Ovary (tissue), 10 donors: ENCODE measurements at places on chromosomes 1 and 21. TPM values are rescaled to one million over a fixed set of nuclear protein-coding genes. Genes with fewer than 3 reads are reported as not detected.
A peak's percentile ranks its signal among the peaks of the same experiment; 100 is the strongest.

DENND2C gene
- 2.9 TPM for polyA plus RNA-seq

GRCh38 chr1:178664278-178664677 lies 60.8 kb upstream of the RALGPS2 start:
- H3K36me3 ChIP-seq, result no peaks in the 10 kb centered on the region
- DNase-seq, result no peak
- H3K4me1 ChIP-seq, result no peaks in the 10 kb centered on the region
- no peaks in the 10 kb centered on the region for H3K27me3 ChIP-seq
- H3K27ac ChIP-seq, result no peak overlapping the region

DNA sequence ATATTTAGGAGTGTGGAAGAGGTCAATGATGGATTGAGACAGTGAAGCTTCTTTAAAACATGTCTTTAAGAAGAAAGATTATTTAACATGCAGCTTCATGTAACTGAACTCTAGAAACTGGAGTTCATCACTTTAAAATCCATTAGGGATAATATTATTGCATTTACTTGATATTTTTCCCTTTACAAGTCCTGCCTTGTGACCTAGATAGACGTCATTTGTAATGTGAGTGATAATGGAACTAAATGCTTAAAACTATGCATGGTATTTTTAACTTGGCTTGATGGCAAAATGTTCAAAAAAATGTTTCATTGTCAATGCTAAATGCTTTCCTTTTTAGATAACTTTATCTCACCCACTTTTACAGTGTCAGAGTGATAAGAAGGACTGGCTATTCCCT lies 723.7 kb downstream of the RWDD3 start:
- H3K27ac ChIP-seq, result no peak overlapping the region
- H3K4me1 ChIP-seq, result no peaks in the 10 kb centered on the region
- no peaks in the 10 kb centered on the region for H3K36me3 ChIP-seq
- H3K4me3 ChIP-seq, result no peak overlapping the region
- no peaks in the 10 kb centered on the region for H3K27me3 ChIP-seq

ADAMTSL4 gene
- 12.1 TPM for polyA plus RNA-seq

GRCh38 chr1:12434174-12434573 lies 183.8 kb downstream of the DHRS3 start:
- peaks cover 15% of the 10 kb centered on the region for H3K4me1 ChIP-seq
- H3K36me3 ChIP-seq, result no peaks in the 10 kb centered on the region
- H3K4me3 ChIP-seq, result no peak overlapping the region
- H3K27ac ChIP-seq, result peak overlapping the region; percentile 49

OR2T35 gene
- polyA plus RNA-seq, result not detected

CAPN8 gene
- polyA plus RNA-seq, result 0.10 TPM

DNA sequence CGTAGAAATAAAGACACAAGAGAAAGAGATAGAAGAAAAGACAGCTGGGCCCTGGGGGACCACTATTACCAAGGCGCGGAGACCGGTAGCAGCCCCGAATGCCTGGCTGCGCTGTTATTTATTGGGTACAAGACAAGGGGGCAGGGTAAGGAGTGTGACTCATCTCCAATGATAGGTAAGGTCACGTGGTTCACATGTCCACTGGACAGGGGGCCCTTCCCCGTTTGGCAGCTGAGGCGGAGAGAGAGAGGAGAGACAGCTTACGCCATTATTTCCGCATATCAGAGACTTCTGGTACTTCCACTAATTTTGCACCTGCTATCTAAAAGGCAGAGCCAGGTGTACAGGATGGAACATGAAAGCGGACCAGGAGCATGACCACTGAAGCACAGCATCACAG lies 4.1 kb upstream of the TPRG1L start:
- H3K36me3 ChIP-seq, result no peaks in the 10 kb centered on the region
- peaks cover 10% of the 10 kb centered on the region for H3K4me1 ChIP-seq
- no peaks in the 10 kb centered on the region for H3K27me3 ChIP-seq
- no peak overlapping the region for H3K27ac ChIP-seq

DNA sequence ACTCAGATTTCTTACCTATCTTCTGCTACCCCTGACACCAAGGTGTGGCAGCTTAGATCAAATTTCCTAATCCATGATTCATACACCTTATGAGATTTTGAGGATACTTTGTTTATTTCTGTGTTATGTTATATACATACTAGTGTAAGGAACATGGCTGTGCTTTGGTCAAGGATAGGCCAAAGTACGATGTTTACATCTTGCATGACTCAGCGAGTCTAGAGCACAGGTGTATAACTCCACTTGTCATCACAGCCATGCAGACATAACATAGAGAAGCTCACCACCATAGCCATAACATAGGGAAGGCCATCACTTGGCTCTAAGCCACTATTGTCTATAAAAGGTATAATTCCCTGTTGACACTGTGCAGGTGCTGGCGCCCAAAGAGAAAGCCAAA lies 61.2 kb downstream of the GBP6 start:
- H3K27ac ChIP-seq, result no peak overlapping the region
- H3K4me1 ChIP-seq, result no peaks in the 10 kb centered on the region
- no peaks in the 10 kb centered on the region for H3K27me3 ChIP-seq
- H3K36me3 ChIP-seq, result no peaks in the 10 kb centered on the region

GRCh38 chr21:46000731-46001641 lies 19.4 kb downstream of the COL6A1 start:
- H3K4me1 ChIP-seq, result no peaks in the 10 kb centered on the region
- H3K4me3 ChIP-seq, result no peak overlapping the region
- peak overlapping the region; percentile 46 for H3K27ac ChIP-seq
- DNase-seq, result peak; percentile 47

DNA sequence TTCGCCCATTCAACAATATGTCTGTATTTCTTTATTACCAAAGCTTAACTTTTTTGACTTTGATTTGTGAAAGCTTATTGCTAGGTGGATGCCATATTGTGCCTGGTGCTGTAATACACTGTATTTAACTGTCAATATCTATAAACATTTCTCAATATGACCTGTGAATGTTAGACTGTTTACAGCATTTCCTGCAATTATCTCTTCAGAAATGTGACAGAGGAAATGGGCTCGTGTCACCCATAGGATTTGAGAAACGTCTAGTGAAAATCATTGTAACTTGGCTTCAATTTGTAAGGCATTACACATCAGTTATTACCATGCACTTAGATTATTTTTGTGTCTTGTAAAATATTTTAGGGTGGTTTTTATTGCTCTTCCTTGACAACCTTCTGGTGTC lies 237.8 kb upstream of the ADGRL2 start:
- H3K27ac ChIP-seq, result no peak overlapping the region
- H3K27me3 ChIP-seq, result no peaks in the 10 kb centered on the region
- H3K36me3 ChIP-seq, result no peaks in the 10 kb centered on the region
- H3K4me1 ChIP-seq, result no peaks in the 10 kb centered on the region
- DNase-seq, result no peak

DNA sequence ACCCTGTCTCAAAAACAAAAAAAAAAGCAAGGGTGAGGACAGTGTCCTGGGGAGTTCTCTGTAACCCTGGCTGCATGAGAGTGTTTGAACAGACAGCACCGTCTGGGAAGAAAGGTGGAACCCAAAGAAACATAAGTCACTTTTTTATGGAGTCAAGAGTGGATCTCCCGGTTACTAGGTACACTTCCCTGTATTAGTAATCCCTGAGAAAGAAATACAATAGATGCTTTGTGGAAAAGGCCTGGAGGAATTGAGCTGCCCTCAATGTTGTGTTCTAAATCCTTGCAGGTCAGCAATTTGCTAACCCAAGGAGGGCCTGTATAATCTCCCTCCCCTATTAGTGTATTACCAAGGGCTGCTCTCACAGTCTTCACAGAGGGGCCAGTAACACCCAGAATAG lies 16.6 kb downstream of the DEGS1 start:
- no peak overlapping the region for H3K27ac ChIP-seq
- no peaks in the 10 kb centered on the region for H3K27me3 ChIP-seq
- peaks cover under 1% of the 10 kb centered on the region for H3K4me1 ChIP-seq
- H3K4me3 ChIP-seq, result no peak overlapping the region

DNA sequence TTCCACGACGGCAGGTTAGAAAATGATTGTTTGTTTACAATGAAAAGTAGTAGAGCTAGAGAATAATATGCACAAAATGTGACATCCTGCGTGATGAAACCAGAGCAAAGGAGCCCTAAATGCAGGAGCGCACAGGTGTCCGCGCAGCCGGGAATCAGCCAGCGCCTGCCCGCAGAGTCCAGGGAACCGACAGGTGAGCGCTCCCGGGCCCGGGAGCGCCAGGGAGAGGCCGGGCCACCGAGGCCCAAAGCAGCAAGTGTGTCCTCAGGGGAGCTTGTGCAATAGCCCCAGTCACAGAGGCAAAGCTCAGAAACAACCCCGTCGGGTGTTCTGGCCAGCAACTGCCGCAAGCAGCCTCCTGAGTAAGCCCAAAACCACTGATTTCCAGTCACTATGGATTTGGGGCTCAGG lies 789 bp upstream of the GALE start:
- H3K27me3 ChIP-seq, result no peaks in the 10 kb centered on the region
- H3K4me1 ChIP-seq, result peaks cover 11% of the 10 kb centered on the region
- H3K36me3 ChIP-seq, result no peaks in the 10 kb centered on the region
- peak overlapping the region; percentile 78 for H3K4me3 ChIP-seq
- DNase-seq, result no peak
- H3K27ac ChIP-seq, result peak overlapping the region; percentile 77

TCHH gene
- polyA plus RNA-seq, result 0.04 TPM

GJA8 gene
- not detected for polyA plus RNA-seq

DCDC2B gene
- polyA plus RNA-seq, result not detected

- no peaks in the 10 kb centered on the region for H3K27me3 ChIP-seq
- no peak overlapping the region for H3K27ac ChIP-seq
- H3K4me3 ChIP-seq, result no peak overlapping the region
Measured at GRCh38 chr1:235275836-235276235, 52.1 kb downstream of the ARID4B start.

- peaks cover 1% of the 10 kb centered on the region for H3K4me1 ChIP-seq
- H3K36me3 ChIP-seq, result no peaks in the 10 kb centered on the region
- H3K27ac ChIP-seq, result no peak overlapping the region
- no peak for DNase-seq
Measured at GRCh38 chr1:110260194-110260593, 50.1 kb downstream of the KCNC4 start.

DNA sequence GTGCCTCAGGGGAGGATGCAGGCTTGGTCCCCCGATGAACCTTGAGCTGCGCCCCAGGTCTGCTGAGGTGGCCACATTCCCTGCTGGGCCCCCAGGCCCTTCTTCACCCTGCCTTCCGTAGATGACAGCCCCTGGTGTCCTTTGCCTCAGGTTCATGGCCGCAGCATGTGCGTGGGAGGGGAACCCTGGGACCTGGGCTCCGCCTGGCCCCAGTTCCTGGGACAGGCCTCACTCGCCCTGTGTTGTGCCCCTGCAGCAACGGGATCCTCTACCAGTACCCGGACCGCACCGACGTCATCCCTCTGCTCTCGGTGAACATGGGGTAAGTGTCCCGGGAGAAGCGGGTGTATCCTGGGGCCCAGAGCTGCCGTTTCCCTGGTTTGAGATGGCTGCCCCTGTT lies 5.1 kb upstream of the SLC25A34 start:
- H3K27ac ChIP-seq, result no peak overlapping the region
- H3K4me1 ChIP-seq, result peaks cover 1% of the 10 kb centered on the region
- H3K4me3 ChIP-seq, result no peak overlapping the region
- DNase-seq, result no peak

DRAXIN gene
- 0.12 TPM for polyA plus RNA-seq

DNA sequence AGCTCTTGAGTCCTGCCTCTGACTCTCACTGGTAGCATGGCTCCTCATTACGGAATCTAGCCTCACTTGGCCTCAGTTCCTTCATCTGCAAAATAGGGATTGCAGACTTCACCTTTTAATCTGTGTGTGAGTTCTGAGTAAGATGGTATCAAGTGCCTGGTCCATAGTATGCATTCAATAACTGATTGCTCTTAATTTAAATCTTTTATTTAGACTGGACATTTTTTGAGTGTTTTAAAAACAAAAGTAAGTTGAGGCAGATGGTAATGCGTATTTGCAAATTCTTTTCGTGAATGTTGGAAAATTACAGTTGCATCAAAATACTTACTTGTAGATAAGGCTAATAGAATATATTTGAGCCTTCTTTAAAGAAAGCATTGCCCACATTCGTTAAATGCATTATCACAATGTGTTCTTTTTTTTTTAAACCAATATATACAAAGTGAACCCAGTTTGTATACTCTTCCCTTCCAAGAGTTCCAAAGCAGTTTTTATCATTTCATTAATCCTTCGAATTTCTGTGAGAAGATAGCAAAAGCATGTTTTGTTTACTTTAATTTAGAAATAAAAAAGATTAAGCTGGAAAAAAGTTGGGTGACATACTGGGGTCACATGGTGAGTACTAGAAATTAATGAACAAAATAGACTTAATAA lies 8.1 kb downstream of the DNM3 start:
- H3K4me1 ChIP-seq, result no peaks in the 10 kb centered on the region
- no peak overlapping the region for H3K27ac ChIP-seq
- H3K36me3 ChIP-seq, result no peaks in the 10 kb centered on the region
- no peak for DNase-seq
- H3K4me3 ChIP-seq, result no peak overlapping the region

AHCYL1 gene
- polyA plus RNA-seq, result 103 TPM

DNA sequence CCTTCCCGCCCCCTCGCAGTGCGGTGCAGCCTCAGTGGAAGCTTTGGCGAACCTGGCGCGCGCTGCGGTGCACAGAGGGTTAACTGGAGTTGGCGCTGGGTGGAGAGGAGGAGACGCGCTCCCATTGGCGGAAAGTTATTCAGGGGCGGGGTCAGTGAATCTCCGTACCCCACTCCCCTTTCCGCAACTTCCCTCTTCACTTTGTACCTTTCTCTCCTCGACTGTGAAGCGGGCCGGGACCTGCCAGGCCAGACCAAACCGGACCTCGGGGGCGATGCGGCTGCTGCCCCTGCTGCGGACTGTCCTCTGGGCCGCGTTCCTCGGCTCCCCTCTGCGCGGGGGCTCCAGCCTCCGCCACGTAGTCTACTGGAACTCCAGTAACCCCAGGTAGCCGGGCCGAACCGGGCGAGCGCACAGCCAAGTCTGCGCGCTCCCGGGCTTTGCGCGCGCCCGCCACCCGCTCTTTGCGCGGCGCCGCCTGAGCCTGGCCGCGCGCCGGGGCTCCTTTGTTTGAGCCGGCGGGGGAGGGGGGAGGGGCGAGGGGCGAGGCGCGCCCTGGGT lies at the start of gene EFNA4:
TSS of gene EFNA4 (plus strand) at position 191 of the 561 bp plus-strand sequence. CDS start at position 275, 84 bp downstream.
- peak within 1 kb of the TSS; percentile 75 for H3K4me3 ChIP-seq
- DNase-seq, result peak; percentile 88
- peak within 1 kb of the TSS; percentile 81 for H3K27ac ChIP-seq
- no peaks in the 10 kb centered on the region for H3K27me3 ChIP-seq
- H3K4me1 ChIP-seq, result peaks cover 7% of the 10 kb centered on the region
- H3K36me3 ChIP-seq, result no peaks in the 10 kb centered on the region

- H3K27me3 ChIP-seq, result no peaks in the 10 kb centered on the region
- no peak overlapping the region for H3K4me3 ChIP-seq
- no peak overlapping the region for H3K27ac ChIP-seq
- no peaks in the 10 kb centered on the region for H3K36me3 ChIP-seq
Measured at GRCh38 chr1:118132000-118132399, 53.0 kb downstream of the SPAG17 start.

DNA sequence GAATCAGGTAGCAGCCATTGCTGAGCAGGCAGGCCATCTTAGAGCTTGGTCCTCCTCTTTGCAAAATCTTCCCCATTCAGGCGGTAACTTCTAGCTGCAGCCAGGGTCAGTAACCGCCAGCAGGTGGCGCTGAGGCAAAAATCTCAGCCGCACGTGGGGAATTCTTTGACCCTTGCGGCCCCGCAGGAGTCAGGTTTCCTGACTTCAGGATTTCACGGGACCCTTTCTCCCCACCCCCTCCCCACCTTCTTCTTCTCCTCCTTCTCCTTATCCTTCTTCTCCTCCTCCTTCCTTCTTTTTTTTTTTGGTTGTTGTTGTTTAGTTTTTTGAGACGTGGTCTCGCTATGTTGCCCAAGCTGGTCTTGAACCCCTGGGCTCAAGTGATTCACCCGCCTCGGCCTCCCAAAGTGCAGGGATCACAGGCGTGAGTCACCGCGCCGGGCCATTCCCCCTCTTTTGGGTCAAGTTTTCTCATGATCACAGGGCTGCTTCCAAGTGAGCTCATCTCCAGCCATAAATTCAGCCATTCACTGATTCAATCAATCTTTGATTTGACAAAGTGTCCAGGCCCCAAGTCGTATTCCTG lies 33.4 kb upstream of the TENT5B start:
- H3K27me3 ChIP-seq, result no peaks in the 10 kb centered on the region
- H3K27ac ChIP-seq, result no peak overlapping the region
- H3K36me3 ChIP-seq, result no peaks in the 10 kb centered on the region
- peak; percentile 66 for DNase-seq
- H3K4me3 ChIP-seq, result no peak overlapping the region
- H3K4me1 ChIP-seq, result no peaks in the 10 kb centered on the region
